ENCODE measurements at places on chromosomes 12 and 14. TPM values are rescaled to one million over a fixed set of nuclear protein-coding genes. Genes with fewer than 3 reads are reported as not detected.

DNA sequence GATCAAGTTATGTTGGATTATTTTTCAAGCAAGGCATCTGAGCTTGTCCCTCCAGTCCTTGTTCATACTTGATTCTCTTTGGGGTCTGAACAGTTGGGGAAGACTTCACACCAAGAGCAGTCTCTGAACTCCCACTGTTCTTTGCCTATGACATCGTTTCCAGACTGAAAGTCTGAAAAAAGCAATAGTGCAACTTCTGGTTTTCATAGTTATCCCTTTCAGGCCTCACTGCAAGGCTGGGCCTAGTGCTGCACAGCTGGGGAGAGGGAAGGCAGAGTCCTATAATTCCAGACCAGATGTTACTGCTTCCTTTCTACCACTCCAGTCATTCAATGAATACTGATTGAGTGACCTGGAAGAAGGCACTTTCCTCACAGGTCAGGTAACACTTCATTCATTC, 187.1 kb upstream of the CCND2 start:
- DNase-seq: no peak

The ENDOU gene
- total RNA-seq: not detected

The IGF1 gene
- total RNA-seq: not detected

The LRRIQ1 gene
- total RNA-seq: 0.39 TPM

GRCh38 chr12:40020261-40020691, 85.6 kb downstream of the SLC2A13 start:
- no peak for DNase-seq
